Fibroblast of skin of right quadriceps (primary cell): ENCODE measurements at places on chromosomes 2 and 18.

DNA sequence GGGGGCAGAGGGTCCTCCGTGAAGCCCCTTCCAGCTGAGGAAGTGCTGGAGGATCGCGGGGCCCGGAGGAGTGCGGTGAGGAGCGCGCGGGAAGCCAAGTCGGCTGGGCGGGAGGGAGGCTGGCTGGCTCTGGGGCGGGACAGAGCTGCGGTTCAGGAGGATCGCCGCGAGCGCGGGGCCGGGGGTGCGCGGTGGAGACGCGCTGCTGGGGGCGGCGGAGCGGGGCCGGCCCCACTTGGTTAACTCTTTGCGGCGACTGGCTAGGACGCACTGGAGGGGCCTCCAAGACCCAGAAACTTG is 464 bp downstream of the CYBRD1 start:
- peak; percentile 39 for DNase-seq

- DNase-seq: peak; percentile 99
Observed at GRCh38 chr2:172693037-172693436, 42.6 kb upstream of the RAPGEF4 start.

GRCh38 chr2:106159866-106160785 is 34.0 kb downstream of the UXS1 start:
- no peak for DNase-seq

DNA sequence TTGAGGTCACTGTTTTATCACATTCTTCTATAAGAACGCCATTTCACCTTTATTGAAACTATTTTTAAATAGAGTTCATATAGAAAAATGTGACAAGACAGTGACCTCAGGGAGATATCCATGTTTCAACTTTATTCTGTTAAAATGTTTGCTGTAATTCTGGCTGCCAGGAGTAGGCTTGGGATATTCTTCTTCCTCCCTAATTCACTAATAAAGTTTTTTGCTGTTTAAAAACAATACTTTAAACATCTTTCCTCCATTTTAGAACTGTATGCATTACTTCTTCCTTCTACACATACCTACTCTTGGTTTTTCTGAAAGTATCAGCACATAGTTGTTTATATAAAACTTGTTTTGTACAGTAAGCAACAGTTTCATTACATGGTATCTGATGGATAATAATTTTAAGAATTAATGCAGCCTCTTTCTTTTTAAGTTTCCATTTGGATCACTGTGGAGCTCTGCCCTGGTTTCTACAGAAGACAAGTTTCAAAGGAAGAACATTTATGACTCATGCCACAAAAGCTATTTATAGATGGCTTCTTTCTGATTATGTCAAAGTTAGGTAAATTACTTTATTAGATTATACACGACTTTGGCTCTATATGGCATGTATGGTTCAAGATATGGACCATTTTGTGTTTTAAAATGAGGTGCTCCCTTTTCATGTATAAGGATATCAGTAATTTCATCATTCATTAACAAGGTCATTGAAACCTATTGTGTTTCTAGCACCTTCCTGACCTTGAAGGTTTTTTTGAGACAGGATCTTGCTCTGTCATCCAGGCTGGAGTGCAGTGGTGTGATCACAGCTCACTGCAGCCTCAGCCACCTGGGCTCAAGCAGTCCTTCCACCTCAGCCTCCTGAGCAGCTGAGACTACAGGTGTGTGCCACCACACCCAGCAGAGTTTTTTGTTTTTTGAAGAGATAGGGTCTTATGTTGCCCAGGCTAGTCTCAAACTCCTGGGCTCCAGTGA is 7.2 kb downstream of the CPSF3 start:
- DNase-seq: no peak

- DNase-seq: no peak
Observed at GRCh38 chr2:9017411-9017810, 13.9 kb upstream of the MBOAT2 start.

GRCh38 chr2:19888831-19889230 is 13.0 kb downstream of the TTC32 start:
- no peak for DNase-seq

GRCh38 chr2:202344178-202344577 is 31.9 kb upstream of the BMPR2 start:
- DNase-seq: no peak

DNA sequence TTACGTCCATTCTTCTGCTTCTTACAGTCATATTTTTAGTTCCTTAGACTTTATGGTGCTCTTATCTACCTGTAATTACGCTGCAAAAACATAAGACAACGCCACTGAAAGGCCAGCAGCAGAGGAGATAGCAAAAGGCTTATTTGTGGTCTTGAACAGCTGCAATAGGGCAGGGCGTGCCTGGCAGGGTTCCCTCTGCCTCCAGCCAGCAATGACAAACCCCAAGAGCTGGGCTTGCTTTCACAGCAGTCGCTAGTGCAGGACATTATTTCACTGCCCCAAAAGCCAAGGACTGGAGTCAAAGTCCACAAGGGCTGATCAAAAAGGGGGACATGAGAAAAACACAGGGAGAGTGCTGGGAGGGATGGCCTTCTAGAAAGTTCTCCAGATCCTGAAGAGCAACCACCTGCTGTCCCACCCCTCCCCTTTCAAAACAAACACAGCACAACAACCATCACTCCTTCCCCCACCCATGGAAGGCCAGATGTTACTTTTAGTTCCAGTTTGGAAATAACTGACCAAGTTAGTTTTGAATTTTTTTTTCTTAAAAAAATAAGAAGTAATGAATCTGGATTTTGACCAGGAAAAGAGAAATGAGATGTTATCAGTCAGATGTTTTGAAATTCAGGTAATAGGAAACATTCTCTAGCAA is 127.8 kb downstream of the RBMS1 start:
- DNase-seq: no peak

DNA sequence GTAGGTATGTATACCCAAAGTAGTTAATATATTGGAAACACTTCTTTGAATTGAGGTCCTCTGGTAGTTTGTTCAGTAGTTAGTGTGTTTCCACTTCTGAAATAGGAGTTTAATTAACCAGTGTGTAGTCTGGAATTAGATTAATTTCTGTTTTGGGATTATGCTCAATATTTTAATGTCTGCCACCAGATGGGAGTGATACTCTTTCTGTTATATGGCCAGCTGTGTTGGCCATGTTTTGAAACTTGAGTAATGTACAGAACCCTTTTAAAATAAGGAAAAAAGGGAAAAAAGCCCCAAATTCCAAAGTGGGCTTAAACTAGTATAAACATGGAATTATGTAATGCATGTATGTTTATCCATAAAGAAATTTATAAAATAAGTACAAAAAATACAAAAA is 147.7 kb downstream of the CTNNA2 start:
- no peak for DNase-seq

- DNase-seq: peak; percentile 33
Observed at GRCh38 chr2:40440835-40441234, 11.1 kb downstream of the SLC8A1 start.

DNA sequence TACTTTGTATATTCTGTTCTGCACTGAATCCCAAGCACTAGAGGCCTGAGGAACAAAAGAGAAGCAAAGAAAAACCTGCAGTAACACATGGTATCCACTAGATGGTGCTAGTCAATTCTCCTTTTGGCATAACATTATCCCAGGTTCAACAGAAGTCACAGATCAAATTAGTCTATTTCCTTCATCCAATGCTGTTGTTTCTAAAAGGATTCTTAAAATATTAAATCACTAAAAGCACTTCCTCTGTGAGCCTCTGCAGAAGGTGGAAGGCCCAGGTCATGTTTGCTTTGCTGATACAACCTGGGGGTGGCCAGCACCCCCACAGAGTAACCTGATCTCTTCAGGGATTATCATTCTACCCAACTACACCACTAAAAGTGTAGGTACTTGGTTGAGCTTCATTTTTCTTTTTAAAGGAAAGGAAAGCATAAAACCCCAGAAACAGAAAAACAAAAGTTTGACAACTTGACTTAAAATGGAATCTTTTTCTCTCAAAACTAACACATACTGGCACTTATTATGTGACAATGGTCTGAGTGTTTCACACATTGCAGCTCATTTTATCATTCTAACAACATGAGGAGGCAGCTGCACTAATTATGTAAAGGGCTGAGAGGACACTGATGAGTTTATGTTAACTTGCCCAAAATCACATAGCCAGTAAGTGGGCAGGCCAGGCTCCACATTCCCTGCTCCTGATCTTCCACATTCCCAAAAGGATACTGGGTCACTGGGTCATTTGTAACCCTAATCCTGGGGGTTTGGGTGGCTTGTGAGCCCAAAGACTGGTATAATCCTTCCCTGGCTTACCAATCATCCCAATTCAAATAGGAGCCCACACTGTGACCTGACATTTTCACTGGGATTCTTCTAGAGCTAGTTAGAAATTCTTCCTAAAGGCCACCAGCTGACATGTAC is 66.8 kb upstream of the DNER start:
- peak; percentile 50 for DNase-seq

GRCh38 chr2:102024410-102024809 is 32.6 kb downstream of the IL1R2 start:
- DNase-seq: no peak

- no peak for DNase-seq
Observed at GRCh38 chr2:150631236-150631821, 143.9 kb upstream of the RND3 start.

DNA sequence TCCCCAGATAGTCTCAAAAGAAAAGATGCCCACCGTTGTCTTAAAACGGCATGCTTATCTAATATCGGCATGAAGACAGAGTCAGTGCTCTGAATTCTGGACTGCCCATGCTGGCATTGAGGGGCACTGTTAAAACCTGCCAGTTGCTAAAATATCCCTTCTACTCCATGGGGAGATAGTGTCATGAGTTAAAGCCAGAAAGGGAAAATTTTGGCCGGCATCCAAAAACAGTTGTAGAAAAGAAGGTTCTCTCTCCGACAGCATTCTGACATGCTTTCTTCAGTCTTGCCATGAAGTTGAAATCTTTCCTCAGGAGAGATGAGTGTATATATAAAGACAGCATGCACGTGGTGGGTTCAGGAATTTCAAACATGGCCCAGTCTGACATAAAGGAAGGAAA is 401.3 kb upstream of the PIK3C3 start:
- no peak for DNase-seq

DNA sequence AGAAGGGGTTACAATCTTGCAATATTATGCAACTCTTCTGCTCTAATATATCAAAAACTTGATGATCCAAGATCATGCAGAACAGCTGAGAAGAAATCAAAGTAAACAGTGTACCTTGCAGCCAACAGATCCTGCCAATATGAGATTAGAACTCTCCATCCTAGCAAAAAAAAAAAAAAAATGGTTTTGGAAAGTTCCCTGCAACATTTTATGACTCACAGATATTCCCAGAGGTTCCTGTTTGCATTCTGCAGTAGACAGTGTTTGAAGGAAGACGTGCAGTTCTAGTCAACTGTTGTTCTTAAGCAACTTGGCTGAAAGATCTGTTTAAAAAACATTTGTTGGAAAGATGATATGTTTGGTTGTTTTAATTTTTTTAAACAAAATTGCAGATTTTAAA is 103.6 kb upstream of the WDR75 start:
- DNase-seq: peak; percentile 72

GRCh38 chr2:51693640-51694039 is 661.7 kb upstream of the NRXN1 start:
- peak; percentile 21 for DNase-seq

DNA sequence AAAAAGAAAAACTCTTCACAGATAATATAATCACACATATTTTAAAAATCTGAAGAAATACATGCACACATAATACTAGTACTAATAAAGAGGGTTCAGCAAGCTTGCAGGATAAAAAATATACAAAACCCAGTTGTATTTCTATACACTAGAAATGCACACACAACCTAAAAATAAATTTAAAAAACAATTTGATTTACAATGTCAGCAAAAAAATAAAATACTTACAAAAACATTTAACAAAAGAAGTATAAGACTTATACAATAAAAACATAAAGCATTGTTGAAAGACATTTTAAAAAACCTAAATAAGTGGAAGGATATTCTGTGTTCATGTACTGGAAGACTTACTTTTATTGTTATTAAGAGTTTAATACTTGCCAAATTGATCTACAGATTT is 81.7 kb upstream of the ALK start:
- DNase-seq: no peak

DNA sequence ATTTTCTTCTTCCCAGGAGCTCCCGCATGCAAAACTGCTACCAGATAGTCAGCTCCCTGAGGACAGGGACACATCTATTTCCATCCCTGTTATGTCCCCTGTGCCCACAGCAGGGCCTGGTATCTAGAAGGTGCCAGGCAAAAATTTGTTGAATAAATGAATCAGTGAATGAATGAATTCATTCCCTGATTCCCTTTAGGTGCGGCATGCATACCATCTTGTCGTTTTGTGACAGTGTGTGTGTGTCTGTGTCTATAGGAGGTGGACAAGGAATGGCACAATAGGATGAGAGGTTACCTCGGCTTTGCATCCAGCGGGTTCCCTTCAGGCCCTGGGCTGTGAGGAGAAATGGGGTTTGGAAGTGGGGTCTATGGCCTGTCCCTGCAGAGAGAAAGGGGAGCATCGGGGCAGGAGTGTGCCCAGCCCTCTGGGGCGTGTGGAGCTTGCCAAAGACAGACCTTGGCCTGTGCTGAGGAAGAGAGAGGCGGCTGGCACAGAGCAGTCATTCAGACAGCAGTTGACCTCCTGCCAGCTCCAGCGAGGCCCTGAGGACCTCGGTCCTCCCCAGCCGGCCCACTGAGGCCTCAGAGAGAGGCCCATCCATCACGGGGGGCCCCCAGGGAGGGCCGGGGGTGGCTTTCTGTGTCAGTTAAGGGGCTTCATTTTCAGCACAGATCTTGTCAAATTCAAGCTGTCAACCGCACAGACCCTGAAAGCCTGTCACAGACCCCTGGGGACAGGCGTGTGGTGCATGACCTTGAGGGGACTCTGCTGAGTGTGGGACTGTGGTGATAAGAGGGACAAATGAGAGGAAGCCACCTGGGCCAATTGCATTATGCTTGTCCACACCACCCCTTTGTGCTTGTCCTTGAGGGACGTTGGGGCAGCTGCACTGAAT is 125.9 kb upstream of the CXCR4 start:
- DNase-seq: no peak

GRCh38 chr18:73848656-73849055 is 299.0 kb downstream of the FBXO15 start:
- DNase-seq: peak; percentile 88

- DNase-seq: no peak
Observed at GRCh38 chr2:133993160-133993559, 260.7 kb upstream of the MGAT5 start.

DNA sequence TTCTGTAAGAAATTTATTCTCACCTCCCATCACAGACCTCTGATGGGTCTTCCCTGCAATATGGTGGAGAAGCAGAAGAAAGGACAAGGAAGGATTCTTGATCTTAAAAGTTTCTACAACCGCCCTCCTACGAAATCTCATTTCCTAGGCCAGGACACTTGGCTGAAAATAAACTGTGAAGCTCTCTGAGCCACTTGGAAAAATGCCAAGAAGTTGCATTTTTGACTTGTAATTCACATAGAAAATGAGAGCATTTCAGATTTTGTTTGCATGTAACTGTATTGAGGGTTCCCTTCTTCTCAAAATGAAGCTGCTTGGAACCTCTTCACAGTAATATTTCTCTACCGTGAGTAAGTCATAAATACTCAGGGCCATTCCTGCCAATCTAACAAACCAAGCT is 458.3 kb upstream of the SLC14A2 start:
- DNase-seq: peak; percentile 40

- DNase-seq: no peak
Observed at GRCh38 chr2:871175-871727, 79.4 kb upstream of the SNTG2 start.
